ENCODE measurements at places on chromosomes 7 and 10. TPM values are rescaled to one million over a fixed set of nuclear protein-coding genes. Genes with fewer than 3 reads are reported as not detected.

The SYNPO2L gene
- total RNA-seq: 28.0 TPM

The FHIP2A gene
- total RNA-seq: 30.7 TPM

The HOXA6 gene
- total RNA-seq: not detected

The PANK1 gene
- total RNA-seq: 27.3 TPM

The GPR37 gene
- total RNA-seq: 4.6 TPM

The SFXN3 gene
- 51.1 TPM for total RNA-seq

The TMEM196 gene
- total RNA-seq: not detected

The CCL26 gene
- total RNA-seq: not detected

The STARD3NL gene
- 48.7 TPM for total RNA-seq

The SYT15 gene
- total RNA-seq: 1.1 TPM

The GNAT3 gene
- total RNA-seq: 4.0 TPM

The FAM20C gene
- total RNA-seq: 29.7 TPM

The LRRD1 gene
- 0.21 TPM for total RNA-seq

The GBX1 gene
- not detected for total RNA-seq

The PPP1R17 gene
- total RNA-seq: not detected

The RPEL1 gene
- total RNA-seq: not detected

The PCLO gene
- total RNA-seq: 2.7 TPM

Data from tongue (tissue), 3 donors.